ENCODE measurements at places on chromosomes 7 and 10.
A peak's percentile ranks its signal among the peaks of the same experiment; 100 is the strongest.

GRCh38 chr10:91137011-91137643 is 83.3 kb upstream of the PCGF5 start:
- no peak for DNase-seq

GRCh38 chr10:124719213-124719851 is 24.8 kb downstream of the FAM53B start:
- DNase-seq, result peak; percentile 72

DNA sequence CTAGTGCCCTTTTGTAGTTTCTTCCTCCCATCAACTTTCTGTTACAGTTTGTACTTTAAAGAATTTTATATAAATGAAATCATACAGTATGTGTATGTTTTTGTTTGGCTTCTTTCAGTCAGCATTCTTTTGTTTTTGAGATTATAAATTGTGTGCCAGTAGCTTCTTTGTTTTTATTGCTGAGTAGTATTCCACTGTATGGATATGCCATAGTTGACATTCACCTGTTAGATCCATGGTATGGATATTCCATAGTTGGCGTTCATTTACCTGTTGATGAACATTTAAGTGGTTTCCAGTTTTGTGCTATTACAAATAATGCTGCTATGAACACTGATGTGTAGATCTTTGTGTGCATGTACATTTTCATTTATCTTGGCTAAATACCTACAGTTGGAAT is 70.8 kb upstream of the SYPL1 start:
- DNase-seq, result no peak

- DNase-seq, result no peak
Measured at GRCh38 chr10:117727421-117727820, 184.9 kb downstream of the EMX2 start.

GRCh38 chr7:149855361-149856305 is 17.5 kb downstream of the ZNF862 start:
- no peak for DNase-seq

DNA sequence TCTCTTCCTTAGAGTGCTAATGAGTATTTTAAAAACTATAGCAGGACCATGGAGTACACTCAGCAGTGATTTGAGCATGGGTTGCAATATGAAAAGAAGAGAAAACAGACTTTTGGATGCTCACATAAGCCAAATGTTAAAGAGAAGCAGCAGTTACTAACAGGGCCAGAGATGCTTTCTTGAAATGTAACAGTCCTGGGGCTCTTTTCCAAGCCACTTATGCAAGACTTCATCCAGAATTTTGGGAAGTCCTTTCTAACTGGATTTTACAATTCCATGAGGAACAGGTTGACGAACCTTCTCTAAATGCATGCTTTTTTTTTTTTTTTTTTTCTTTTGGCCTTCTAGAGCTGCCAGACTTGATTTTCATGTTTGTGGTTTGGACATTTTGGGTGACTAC is 282.0 kb downstream of the SEC23IP start:
- DNase-seq, result no peak

DNA sequence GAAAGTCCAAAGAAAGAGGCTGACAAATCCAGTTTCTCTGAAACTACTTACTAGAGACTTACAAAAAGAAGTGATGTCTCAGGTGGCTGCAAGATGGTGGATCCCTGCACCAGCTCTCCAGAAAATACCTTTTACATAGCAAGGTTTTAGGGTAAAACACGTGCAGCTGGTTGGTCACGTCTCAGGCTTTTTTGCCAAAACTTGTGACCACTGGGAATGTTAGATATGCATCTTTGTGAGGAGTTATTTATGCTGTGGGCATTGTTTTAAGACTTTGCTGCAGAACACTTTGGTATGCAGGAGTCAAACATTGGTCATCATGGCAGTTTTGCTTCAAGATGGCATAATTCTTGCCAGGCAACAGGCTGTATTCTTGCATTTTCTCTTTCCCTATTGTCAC is 1352.8 kb downstream of the REEP3 start:
- DNase-seq, result no peak

- no peak for DNase-seq
Measured at GRCh38 chr7:3439333-3440030, 138.4 kb downstream of the SDK1 start.

DNA sequence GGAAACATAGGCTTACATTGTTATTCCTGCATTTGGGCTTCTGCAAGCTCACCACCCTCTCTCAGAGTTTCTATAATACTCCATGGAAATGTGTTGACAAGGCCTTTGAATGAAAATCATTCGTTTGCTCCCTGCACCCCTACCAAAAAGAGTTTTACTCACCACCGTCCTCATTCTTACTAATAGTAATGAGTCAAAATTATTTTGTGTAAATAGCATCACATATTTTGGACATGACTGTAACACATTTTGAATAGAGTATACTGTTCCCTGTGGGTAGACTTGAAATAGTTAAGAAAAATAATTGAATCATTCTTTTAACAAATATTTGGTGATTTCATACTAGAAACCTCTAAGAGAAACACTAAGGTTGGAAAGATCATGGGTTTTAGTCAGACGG is 84.6 kb downstream of the AKAP9 start:
- DNase-seq, result no peak

- DNase-seq, result no peak
Measured at GRCh38 chr7:34075523-34076370, 170.4 kb downstream of the BMPER start.

- no peak for DNase-seq
Measured at GRCh38 chr7:40237731-40238130, 102.9 kb downstream of the SUGCT start.

DNA sequence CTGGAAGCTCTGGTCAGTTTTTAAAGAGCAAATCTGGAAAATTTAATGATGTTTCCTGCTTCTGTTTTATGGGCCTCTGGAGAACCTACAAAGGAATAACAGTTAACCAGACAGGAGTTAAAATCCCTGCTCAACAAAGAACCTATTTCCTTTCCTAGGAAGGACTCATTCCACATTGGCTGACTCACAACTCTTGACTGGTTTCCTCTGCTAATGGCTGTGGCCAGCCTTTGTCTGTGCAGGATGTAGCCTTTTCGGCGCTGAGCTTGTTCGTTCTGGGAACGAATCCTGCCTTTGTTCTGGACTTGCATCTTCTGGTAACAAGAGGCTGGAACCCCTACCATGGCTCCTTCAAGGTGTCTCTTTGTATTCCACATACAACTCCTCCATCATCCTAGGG is 112.8 kb upstream of the PDCD4 start:
- no peak for DNase-seq

Measured in activated gamma-delta T cell treated with Interleukin-2 at 50 U/mL for 16 hours (primary cell).